Stimulated activated CD8-positive, alpha-beta memory T cell treated with anti-CD3 and anti-CD28 coated beads, Interleukin-4, amount 100 ng/mL, for 1 hour (primary cell): ENCODE measurements at places on chromosomes 11 and 22.

GRCh38 chr11:123086305-123086704, 24.4 kb upstream of the HSPA8 start:
- no peak for DNase-seq

- DNase-seq: no peak
Measured at GRCh38 chr11:37612146-37612545, 1014.1 kb upstream of the RAG2 start.

GRCh38 chr11:3000032-3000961, 8.2 kb upstream of the NAP1L4 start:
- no peak for DNase-seq

GRCh38 chr22:49845241-49845640, 8.4 kb upstream of the ZBED4 start:
- DNase-seq: no peak

DNA sequence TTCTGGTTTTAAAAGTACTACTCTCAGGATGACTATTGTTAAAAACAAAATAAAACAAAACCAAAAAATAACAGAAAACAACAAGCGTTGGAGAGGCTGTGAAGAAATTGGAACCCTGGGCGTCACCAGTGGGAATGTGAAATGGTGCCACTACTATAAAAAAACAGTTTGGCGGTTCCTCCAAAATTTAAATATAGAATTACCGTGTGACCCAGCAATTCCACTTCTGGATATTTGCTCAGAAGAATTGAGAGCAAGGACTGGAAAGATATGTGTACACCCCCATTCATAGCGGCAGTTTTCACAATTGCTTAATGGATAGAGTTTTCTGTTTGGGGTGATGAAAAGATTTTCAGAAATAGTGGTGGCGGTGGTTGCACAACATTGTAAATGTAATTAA, 8.6 kb downstream of the APOA4 start:
- no peak for DNase-seq

GRCh38 chr11:115257678-115258077, 246.5 kb downstream of the CADM1 start:
- DNase-seq: no peak

- DNase-seq: no peak
Measured at GRCh38 chr11:96014217-96014616, 90.3 kb upstream of the MTMR2 start.

GRCh38 chr11:45252134-45252856, 33.8 kb downstream of the SYT13 start:
- DNase-seq: no peak

GRCh38 chr22:48742191-48742555, 1085.5 kb downstream of the BRD1 start:
- DNase-seq: no peak

GRCh38 chr11:34444428-34444827, 5.7 kb downstream of the CAT start:
- no peak for DNase-seq

DNA sequence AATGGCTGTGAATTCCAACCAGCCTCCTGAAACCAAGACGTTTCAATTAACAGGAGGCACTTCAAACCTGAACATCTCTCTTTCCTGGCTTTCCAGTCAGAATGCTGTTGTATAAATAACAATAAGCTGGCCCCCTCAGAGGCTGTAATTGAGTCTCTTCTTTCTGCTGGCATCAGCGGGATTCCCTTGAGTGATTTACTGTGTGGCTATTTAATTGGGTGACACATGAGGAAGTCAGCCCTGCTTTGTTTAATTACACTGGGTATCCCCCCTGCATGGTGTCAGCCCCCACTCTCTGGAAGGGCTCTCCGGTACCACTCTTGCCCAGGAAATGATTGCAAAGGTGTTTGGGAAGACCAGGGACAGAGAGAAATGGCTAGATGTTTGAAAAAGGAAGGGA, 101.6 kb downstream of the NTM start:
- DNase-seq: no peak

DNA sequence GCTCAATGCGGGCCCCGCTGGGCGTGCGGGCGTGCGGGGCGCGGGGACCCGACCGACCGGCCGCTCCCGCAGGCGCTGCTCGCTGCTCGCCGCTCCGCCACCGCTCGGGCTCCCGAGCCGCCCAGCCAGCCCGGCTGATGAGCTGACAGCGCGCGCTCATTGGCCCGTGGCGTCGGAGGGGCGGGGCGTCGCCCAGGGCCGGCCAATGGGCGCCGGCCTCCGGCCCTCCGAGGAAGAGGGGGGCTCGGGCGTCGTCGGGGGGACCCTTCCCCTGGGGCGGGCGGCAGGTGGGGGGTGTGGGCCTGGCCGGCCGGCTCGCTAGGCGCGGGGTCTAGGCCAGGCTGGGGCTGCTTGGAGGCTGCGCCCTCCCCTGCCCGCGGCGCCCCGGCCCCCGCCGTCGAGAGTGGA, at the start of gene SCUBE1:
TSS of gene SCUBE1 (minus strand) at position 111 of the 408 bp plus-strand sequence. CDS start 111 bp downstream, outside the sequence.
- DNase-seq: no peak

DNA sequence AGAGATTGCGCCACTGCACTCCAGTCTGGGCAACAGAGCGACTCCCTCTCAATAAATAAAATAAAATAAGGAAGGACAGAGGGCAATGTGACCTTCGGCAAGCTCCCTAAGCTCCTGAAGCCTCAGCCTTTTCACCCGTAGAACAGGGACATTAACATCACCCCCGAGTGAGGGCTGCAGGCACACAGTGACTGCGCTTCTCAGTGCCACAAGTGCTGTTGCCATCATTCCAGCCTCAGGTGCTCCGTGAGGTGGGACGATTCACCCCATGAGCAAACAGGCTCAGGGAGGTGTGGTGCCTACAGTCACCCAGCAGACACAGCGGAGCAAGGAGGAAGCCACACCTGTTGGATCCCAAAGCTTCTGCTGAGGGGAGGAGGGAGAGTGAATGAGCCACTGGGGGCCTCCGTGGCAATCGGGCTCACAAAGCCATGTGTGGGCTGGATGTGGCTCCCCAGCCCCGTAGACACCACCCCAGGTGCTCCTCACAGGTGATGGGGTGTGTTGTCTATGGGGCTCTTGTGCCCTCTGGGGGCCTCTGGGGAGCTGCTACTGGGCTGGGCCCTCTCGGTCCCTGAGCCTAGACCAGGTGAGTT, 9.1 kb upstream of the TCF20 start:
- no peak for DNase-seq

GRCh38 chr11:75371949-75372876, 20.8 kb upstream of the ARRB1 start:
- DNase-seq: no peak

- DNase-seq: no peak
Measured at GRCh38 chr11:115347106-115347505, 157.1 kb downstream of the CADM1 start.

GRCh38 chr11:33700502-33701271, at the start of gene C11orf91:
Gene C11orf91 (minus strand): TSS chr11:33700826. CDS start chr11:33700740, 86 bp downstream.
- peak; percentile 89 for DNase-seq

DNA sequence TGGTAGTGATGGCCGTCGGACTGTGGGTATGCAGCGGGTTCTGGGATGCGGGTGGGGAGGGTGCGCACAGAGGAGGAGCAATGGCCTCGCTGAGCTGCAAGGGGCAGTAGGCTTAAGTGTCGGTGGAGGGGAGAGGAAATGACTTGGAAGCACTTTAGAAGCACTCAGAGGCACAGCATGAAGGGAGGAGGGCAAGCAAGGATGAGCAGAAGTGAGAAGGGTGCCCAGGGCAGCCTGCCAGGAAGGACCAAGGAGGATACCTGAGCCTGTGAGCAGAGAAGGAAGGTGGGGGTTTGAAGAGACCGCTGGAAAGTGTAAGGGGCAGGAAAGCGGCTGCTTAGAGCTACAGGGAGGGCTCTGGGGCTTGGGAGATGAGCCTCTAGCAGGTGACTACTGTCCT, 330 bp downstream of the SLC5A1 start:
- DNase-seq: no peak

DNA sequence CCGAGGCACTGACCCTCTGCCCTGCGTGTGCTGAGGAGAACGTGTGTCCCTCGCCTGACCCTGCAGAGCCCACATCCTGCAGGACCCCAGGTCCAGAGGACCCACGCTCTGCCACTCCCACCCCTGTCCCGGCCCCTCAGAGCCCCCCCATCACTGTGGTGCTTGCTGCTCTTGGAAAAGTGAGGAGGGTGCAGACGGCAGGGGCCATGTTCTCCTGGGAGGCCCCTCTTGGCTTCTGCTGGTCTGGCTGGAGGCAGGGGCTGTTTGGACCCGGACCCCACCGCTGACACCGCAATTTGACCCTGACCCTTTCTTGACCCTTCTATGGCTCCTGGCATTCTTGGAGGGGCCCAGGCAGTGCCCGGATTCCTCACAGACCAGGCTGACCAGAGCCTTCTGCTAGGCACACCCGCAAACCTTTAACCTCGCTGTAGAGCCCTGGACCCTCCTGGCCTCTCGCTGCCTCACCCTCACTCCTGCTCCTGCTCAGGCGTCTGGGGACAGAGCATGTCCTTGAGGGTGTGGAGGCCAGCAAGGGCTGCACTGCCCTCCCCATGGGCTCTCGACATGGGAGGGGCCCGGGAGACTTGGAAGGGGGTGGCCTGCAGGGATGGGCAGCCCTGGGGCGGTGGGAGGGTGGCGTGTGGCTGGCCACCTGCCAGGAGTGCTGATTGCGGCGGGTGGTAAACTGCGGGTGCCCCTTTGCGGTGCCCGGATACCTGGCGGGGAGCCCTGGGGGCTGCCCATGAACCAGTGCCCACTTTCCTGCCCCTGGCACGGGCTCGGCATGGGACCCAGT, 37.0 kb upstream of the MUC5AC start:
- DNase-seq: no peak

DNA sequence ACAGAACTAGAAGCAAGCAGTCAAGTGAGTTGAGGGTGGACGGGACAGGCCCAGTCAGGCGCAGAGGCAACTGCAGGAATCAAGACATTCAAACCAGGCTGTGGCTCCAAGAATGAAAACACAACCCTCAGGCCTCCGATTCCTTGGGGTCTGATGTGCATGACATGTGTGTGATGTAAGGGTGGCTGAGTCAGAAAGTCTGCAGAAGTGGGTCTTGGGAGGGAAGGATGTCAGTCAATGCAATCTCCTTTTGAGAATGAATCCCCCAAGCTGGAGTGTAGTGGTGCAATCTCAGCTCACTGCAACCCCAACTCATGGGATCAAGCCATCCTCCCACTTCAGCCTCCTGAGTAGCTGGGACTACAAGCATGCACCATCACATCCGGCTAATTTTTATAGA, 15.9 kb upstream of the PDE2A start:
- no peak for DNase-seq

DNA sequence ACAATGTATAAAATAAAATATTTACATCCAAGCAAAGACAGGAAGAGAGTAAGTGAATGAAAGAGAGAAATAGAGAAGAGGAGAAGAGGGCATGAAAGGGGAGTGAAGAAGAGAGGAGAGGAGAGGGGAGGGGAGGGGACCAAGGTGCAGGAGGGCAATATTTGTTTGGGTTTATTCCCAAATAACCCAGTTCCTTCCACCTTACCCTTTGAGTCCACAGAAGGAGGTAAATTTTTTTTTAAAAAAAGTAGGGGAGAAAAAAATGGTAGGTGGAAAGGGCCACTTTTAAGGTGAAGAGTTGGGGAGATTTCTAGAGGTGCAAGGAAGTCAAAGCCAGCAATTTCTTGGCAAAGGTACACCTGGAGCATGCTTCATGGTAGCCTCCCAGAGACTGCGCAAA, 2.1 kb upstream of the OR5AN1 start:
- DNase-seq: no peak

- DNase-seq: no peak
Measured at GRCh38 chr22:19233189-19233661, 54.7 kb upstream of the SLC25A1 start.

- no peak for DNase-seq
Measured at GRCh38 chr22:36053242-36054147, 24.9 kb upstream of the RBFOX2 start.

- DNase-seq: no peak
Measured at GRCh38 chr22:29912605-29913398, 29.8 kb downstream of the MTMR3 start.

DNA sequence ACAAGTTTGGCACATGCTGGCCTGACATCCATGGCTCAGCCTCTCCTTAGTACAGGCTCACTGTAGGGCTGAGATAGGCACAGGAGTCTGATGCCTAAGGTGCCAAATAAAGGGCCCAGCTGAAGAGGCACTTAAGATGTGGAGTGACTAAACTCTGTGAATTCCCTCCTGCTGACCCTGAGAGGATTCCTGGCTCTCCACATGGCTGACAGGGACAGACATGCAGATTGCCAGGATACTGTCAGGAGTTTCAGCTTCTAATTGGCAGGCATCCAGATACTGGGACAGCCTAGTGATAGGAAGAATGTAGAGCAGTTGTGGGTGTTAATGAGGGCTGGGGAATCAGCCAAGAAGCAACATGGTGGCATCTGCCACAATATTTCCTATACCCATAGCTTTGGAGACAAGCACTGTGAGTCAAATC, 558.7 kb downstream of the INSC start:
- no peak for DNase-seq

- no peak for DNase-seq
Measured at GRCh38 chr22:25025491-25026400, 73.2 kb downstream of the KIAA1671 start.

- no peak for DNase-seq
Measured at GRCh38 chr22:43515411-43515810, 103.6 kb downstream of the MPPED1 start.

DNA sequence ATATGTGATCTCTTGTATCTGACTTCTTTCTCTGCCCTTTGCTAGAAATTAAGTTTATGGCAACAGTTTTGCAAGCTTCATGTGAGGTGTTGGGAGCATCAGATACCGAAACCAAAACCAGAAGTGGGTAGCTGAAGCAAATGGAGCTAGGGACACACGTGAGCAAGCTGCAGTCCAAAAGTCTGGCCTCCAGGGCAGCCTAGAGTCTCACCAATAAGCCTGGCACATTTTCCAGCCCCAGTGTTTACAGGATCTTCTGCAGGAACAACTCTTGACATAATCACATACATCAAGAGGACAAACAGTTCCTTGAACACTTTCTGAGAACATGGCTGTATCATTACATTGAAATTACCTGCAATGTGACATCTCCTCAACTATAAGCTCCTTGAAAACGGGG, 114.1 kb downstream of the LARGE1 start:
- DNase-seq: no peak

DNA sequence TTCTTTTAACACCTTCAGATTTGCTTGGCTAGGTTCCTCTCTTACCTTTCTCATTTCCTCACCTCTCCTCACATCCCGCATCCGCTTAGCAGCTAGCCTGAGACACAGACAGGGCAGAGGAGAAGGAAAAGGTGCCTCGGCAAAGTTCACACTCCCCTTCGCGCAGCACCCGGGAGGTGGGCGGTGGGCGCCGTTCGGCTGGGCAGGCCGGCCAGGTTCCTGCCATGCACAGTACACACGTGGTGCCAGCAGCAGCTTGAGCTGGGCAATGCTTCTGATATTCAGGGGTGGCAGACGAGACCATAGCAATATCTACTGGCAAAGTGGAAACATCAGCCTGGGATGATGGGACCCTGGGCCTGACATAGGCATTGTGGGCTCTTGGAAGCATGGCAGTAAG, 3.3 kb downstream of the NTM start:
- no peak for DNase-seq

DNA sequence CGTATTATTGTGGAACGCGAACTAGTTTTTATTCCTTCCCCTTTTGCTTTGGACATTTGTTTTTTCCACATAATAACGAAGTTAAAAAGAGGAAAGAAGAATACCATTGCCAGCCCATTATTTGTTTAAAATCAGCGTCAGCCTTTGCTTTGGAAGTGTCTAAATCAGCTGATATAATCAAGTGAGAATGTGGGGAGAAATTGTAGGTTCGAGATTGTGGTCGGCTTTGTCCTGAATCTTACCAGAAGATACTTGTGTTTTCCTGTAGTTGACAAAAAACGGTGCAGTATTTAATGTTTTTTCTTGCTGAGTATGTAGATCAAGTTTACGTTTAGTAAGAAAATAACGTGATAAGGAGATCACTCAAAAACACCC, 935 bp downstream of the ZNF143 start:
- no peak for DNase-seq
